ENCODE measurements at places on chromosomes 16 and 17. TPM values are rescaled to one million over a fixed set of nuclear protein-coding genes. Genes with fewer than 3 reads are reported as not detected.

The CCL18 gene
- not detected for total RNA-seq

The KCNAB3 gene
- 0.33 TPM for total RNA-seq

The ITGAX gene
- under 0.01 TPM for total RNA-seq

The TAT gene
- total RNA-seq, result not detected

The NTHL1 gene
- 34.7 TPM for total RNA-seq

The CMTM3 gene
- 10.1 TPM for total RNA-seq

The DHRS7C gene
- total RNA-seq, result not detected

The TEX19 gene
- not detected for total RNA-seq

The NME1 gene
- total RNA-seq, result 75.8 TPM

The SENP3 gene
- 65.5 TPM for total RNA-seq

The CES1 gene
- total RNA-seq, result 41.1 TPM

The KRT12 gene
- total RNA-seq, result not detected

The PDILT gene
- not detected for total RNA-seq

The C17orf50 gene
- not detected for total RNA-seq

The RCVRN gene
- total RNA-seq, result not detected

The HIRIP3 gene
- 5.6 TPM for total RNA-seq
